Progenitor cell of endocrine pancreas (in vitro differentiated cells): ENCODE measurements at places on chromosomes 1 and 21. TPM values are rescaled to one million over a fixed set of nuclear protein-coding genes. Genes with fewer than 3 reads are reported as not detected.
A peak's percentile ranks its signal among the peaks of the same experiment; 100 is the strongest.

SPOCD1 gene
- total RNA-seq: 0.36 and 0.91 TPM in 2 replicates

PLA2G2F gene
- total RNA-seq: not detected in 2 replicates

HES2 gene
- 0.07 and 0.12 TPM in 2 replicates for total RNA-seq

LHX4 gene
- 0.55 and 0.62 TPM in 2 replicates for total RNA-seq

SERTAD4 gene
- 1.1 and 1.8 TPM in 2 replicates for total RNA-seq

DNA sequence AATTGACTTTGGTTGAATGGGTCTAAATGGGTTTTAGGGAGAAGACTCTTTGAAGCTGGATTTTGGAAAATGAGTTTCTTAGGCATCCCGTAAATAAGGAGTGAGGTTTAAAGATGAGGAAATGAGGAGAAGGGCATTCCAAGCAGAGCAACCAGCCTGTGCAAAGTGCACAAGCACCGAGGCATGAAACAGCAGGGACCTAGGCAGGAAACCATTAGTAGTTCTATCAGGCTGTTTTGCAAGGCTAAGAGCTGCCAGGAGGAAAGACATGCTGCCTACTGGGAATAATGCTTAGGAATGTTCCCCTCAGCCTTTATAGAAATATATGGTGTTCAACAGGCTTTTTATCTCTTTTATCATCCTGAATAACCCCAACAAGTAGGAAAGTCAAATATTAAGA, 153.1 kb upstream of the FGGY start:
- peaks cover 30% of the 10 kb centered on the region for H3K27me3 ChIP-seq
- H3K4me1 ChIP-seq: peaks cover 11% of the 10 kb centered on the region
- H3K36me3 ChIP-seq: no peaks in the 10 kb centered on the region
- no peak for DNase-seq
- no peak overlapping the region for H3K4me3 ChIP-seq

GRCh38 chr1:113676524-113676923, 82.8 kb downstream of the PHTF1 start:
- H3K27me3 ChIP-seq: no peaks in the 10 kb centered on the region
- DNase-seq: no peak
- H3K4me3 ChIP-seq: no peak overlapping the region

IFNLR1 gene
- 19.6 and 21.2 TPM in 2 replicates for total RNA-seq

- peaks cover 1% of the 10 kb centered on the region for H3K36me3 ChIP-seq
- no peak overlapping the region for H3K27ac ChIP-seq
- H3K27me3 ChIP-seq: peaks cover 3% of the 10 kb centered on the region
- no peak overlapping the region for H3K4me3 ChIP-seq
- no peak for DNase-seq
Measured at GRCh38 chr1:3809680-3810079, 13.4 kb upstream of the LRRC47 start.

- H3K4me3 ChIP-seq: no peak overlapping the region
- H3K27ac ChIP-seq: no peak overlapping the region
- H3K4me1 ChIP-seq: peaks cover 7% of the 10 kb centered on the region
- DNase-seq: no peak
- H3K27me3 ChIP-seq: no peaks in the 10 kb centered on the region
Measured at GRCh38 chr1:215358356-215358755, 208.7 kb upstream of the KCTD3 start.

HHAT gene
- 13.7 and 14.7 TPM in 2 replicates for total RNA-seq

KPRP gene
- total RNA-seq: not detected in 2 replicates

- no peak overlapping the region for H3K4me3 ChIP-seq
- H3K27ac ChIP-seq: no peak overlapping the region
- peaks cover 19% of the 10 kb centered on the region for H3K36me3 ChIP-seq
- DNase-seq: no peak
Measured at GRCh38 chr1:83889707-83890106, 109.2 kb downstream of the TTLL7 start.

GRCh38 chr1:1748686-1749321, 24.6 kb upstream of the CDK11A start:
- no peak overlapping the region for H3K4me3 ChIP-seq
- DNase-seq: no peak
- peak overlapping the region; percentile 15 for H3K27ac ChIP-seq
- no peaks in the 10 kb centered on the region for H3K27me3 ChIP-seq
- H3K4me1 ChIP-seq: no peaks in the 10 kb centered on the region

- no peaks in the 10 kb centered on the region for H3K27me3 ChIP-seq
- no peak overlapping the region for H3K4me3 ChIP-seq
- no peak for DNase-seq
- peaks cover 8% of the 10 kb centered on the region for H3K4me1 ChIP-seq
Measured at GRCh38 chr1:111369177-111369576, 58.4 kb downstream of the OVGP1 start.

GRCh38 chr1:205991237-205991636, 12.0 kb downstream of the RAB7B start:
- no peaks in the 10 kb centered on the region for H3K36me3 ChIP-seq
- H3K27ac ChIP-seq: no peak overlapping the region
- peaks cover 3% of the 10 kb centered on the region for H3K4me1 ChIP-seq
- H3K27me3 ChIP-seq: peaks cover 22% of the 10 kb centered on the region

- H3K27me3 ChIP-seq: peaks cover 7% of the 10 kb centered on the region
- H3K4me1 ChIP-seq: no peaks in the 10 kb centered on the region
- no peak overlapping the region for H3K4me3 ChIP-seq
- no peak overlapping the region for H3K27ac ChIP-seq
- DNase-seq: no peak
Measured at GRCh38 chr1:247440001-247440620, 17.8 kb downstream of the OR2B11 start.

C1QTNF12 gene
- total RNA-seq: 1.7 and 2.7 TPM in 2 replicates

FBXO44 gene
- total RNA-seq: 19.1 and 21.5 TPM in 2 replicates

IL24 gene
- not detected in 2 replicates for total RNA-seq

CA14 gene
- total RNA-seq: 13.1 and 16.6 TPM in 2 replicates

DNA sequence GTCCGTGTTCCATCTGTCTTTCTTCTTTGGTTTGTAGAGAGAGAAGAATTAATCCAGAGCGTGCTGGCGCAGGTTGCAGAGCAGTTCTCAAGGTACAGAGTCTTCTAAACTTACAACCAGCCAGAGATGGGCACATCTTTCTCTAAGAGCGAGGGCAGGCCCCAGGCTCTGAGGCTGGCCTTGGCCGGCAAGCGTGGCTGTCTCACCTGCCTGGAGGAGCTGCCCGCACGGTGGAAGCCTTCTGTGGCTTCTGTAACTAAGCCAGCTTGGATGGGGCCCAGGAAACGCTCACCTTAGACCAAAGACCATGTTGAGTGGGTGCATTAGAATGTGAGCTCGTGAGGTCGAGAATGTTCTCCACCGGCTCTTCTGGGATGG, 78.6 kb downstream of the PDE9A start:
- no peak for DNase-seq
- no peak overlapping the region for H3K4me3 ChIP-seq
- peaks cover 28% of the 10 kb centered on the region for H3K4me1 ChIP-seq
- H3K27me3 ChIP-seq: no peaks in the 10 kb centered on the region
- peaks cover 69% of the 10 kb centered on the region for H3K36me3 ChIP-seq
- H3K27ac ChIP-seq: peak overlapping the region; percentile 77

DNA sequence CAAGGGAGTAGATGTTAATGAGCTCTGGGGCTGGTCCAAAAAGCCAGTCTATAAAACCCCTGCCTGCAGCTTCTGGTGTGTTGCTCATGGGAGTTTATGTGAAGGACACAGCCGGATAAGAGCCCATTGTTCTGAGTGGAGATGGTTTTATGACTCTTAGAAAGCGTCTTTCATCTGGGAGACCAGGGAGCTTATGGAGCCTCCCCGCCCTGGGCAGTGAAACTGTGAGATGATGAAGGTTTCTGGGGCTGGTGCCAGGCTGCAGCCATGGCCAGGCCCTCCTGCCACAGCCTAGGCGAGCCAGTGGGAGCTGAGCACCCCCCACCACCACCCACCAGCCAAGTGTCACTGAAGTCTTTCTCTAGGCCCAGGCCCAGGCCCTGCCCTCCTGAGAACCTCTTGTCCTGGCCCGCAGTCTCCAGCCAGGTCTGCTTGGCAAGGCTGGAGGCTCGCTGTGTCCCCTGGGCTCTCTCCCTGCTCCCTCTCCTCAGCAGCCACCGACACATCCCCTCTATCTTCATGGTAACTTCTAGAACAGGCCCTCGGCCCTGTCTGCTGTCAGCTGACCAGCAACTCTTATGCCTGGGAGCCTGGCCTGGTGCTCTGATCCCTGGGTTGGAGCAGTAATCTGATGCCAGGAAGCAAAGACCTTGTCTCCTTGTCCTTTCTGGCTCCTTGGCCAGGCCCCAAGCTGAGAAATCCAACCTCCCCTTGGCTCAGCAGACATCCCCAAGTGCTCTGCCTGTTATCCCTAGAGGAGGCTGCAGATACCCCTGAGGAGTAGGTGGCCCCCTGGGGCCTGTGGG, 7.6 kb upstream of the ARHGEF10L start:
- H3K4me3 ChIP-seq: no peak overlapping the region
- H3K27me3 ChIP-seq: peaks cover 86% of the 10 kb centered on the region
- no peak for DNase-seq
- peak overlapping the region; percentile 71 for H3K27ac ChIP-seq
- no peaks in the 10 kb centered on the region for H3K36me3 ChIP-seq

- peaks cover 3% of the 10 kb centered on the region for H3K27me3 ChIP-seq
- no peak for DNase-seq
- H3K27ac ChIP-seq: no peak overlapping the region
- H3K4me1 ChIP-seq: no peaks in the 10 kb centered on the region
- H3K36me3 ChIP-seq: peaks cover 10% of the 10 kb centered on the region
Measured at GRCh38 chr1:1250786-1251284, 4.3 kb upstream of the C1QTNF12 start.

CDC14A gene
- 22.5 and 23.3 TPM in 2 replicates for total RNA-seq

EEIG2 gene
- 6.8 and 7.8 TPM in 2 replicates for total RNA-seq

SELE gene
- not detected in 2 replicates for total RNA-seq

GRCh38 chr21:32328595-32328994, 29.9 kb downstream of the MRAP start:
- H3K4me3 ChIP-seq: no peak overlapping the region
- peaks cover 21% of the 10 kb centered on the region for H3K36me3 ChIP-seq
- DNase-seq: no peak
- H3K4me1 ChIP-seq: no peaks in the 10 kb centered on the region

LMX1A gene
- 0.18 TPM in 1 of 2 replicates, not detected in the other for total RNA-seq

SMPDL3B gene
- 18.5 and 19.0 TPM in 2 replicates for total RNA-seq

DNA sequence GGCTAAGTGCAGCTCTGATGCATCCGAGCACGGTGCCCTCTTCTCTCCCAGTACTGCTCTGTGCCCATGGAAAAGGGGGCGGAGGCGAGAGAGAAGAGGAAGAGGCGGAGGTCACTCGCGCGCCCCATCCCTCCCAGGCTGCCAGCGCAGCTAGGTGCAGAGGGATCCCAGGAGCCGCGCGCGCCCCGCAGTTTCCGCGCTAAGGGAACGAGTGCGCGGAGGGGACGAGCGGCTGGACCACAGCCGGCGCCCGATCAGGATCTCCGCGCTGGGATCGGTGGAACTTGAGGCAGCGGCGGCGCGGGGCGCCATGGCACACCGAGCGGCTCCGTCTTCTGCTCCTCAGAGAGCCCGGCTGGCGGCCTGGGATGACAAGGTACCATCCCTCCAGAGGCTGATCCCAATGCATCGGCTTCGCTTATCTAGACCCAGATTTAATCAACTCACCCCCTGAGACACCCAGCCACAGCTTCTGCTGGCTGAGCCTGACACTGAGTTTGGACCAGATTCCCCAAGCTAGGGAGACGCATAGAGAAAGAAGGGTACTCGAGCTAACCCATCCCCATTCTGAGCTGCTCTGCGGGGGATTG, at the start of gene PTGFR:
PTGFR (plus strand) TSS at position 114 of the 590 bp plus-strand sequence. CDS start 1,770 bp downstream, outside the sequence.
- peaks cover 75% of the 10 kb centered on the region for H3K27me3 ChIP-seq
- H3K4me3 ChIP-seq: peak within 1 kb of the TSS; percentile 71
- peaks cover 9% of the 10 kb centered on the region for H3K4me1 ChIP-seq
- peak within 1 kb of the TSS; percentile 62 for H3K27ac ChIP-seq
- no peaks in the 10 kb centered on the region for H3K36me3 ChIP-seq
- peak; percentile 21 for DNase-seq

DNA sequence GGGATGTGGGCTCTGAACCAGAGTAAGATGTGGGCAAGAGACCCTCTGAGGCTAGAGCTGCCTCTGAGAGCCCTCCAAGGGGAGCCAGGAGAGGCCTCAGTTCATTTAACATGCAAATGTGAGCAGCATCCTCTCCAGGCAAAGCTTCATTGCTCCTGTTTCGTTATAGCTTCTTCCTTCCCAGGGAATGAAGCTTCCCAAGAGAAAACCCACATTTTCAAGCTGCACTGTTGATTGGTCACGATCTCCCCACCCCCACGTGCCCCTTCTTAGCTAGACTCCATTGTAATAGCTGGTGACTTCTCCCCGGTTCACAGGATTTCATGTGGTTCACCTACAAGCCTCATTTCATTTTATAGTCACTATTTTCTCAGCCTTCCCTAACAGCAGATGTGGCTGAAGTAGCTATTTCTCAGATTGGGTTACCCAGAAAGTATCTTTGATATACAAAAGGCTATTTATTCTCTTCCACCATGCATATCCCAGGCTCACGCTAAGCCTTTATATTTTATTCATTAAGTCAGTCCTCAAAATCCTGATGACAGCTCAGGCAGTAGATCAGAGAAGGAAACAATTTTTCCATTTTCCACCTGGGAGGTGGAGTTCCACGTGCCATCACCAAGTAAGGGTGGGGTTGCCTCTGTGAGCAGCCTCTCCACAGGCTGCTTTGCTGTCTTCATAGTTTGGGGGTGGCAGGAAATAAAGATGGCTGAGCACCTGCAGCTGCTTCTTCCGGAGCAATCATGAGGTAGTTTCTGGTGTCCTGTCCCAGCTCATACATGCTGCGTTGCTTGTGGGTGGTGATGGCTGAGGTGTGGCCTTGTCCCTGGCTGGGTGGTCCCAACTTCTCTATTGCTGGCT, 178.3 kb upstream of the RAB4A start:
- H3K36me3 ChIP-seq: no peaks in the 10 kb centered on the region
- no peak for DNase-seq
- H3K4me3 ChIP-seq: no peak overlapping the region
- no peaks in the 10 kb centered on the region for H3K27me3 ChIP-seq

DNA sequence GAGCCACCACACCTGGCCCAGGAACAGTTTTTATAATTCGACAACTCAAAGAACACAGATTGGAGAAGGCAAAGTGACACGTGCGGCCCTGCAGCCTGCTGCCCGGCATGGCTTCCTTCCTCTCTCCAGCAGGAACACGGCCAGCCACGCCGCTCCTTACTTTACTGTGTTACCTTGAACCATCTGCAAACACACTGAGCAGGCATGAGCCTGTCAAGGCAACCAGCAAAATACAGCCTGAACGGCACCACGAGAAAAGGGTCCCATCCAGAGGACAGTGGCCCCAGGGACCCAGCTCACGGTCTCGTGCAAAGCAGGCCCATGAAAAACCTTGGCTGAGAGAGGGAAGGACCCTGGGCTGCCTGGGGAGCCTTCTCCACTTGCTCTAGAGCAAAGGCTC, 38.8 kb downstream of the NPHP4 start:
- H3K27me3 ChIP-seq: no peaks in the 10 kb centered on the region
- H3K36me3 ChIP-seq: peaks cover 20% of the 10 kb centered on the region
- H3K4me3 ChIP-seq: no peak overlapping the region
- no peak overlapping the region for H3K27ac ChIP-seq
- H3K4me1 ChIP-seq: no peaks in the 10 kb centered on the region

ERICH3 gene
- total RNA-seq: 1.1 and 1.5 TPM in 2 replicates

- H3K4me3 ChIP-seq: no peak overlapping the region
- no peaks in the 10 kb centered on the region for H3K36me3 ChIP-seq
- H3K4me1 ChIP-seq: no peaks in the 10 kb centered on the region
- H3K27ac ChIP-seq: no peak overlapping the region
- H3K27me3 ChIP-seq: no peaks in the 10 kb centered on the region
Measured at GRCh38 chr1:221139991-221140390, 260.7 kb downstream of the HLX start.

- H3K4me1 ChIP-seq: no peaks in the 10 kb centered on the region
- no peaks in the 10 kb centered on the region for H3K27me3 ChIP-seq
- DNase-seq: no peak
- H3K36me3 ChIP-seq: no peaks in the 10 kb centered on the region
Measured at GRCh38 chr1:170864238-170864637, 71.1 kb upstream of the MROH9 start.

ADAMTSL4 gene
- 5.5 and 6.9 TPM in 2 replicates for total RNA-seq
